ENCODE measurements at places on chromosomes 11 and 22.

- no peak for DNase-seq
Measured at GRCh38 chr11:2507945-2508749, 63.3 kb downstream of the KCNQ1 start.

GRCh38 chr11:95367726-95368125 is 136.7 kb upstream of the SESN3 start:
- no peak for DNase-seq

DNA sequence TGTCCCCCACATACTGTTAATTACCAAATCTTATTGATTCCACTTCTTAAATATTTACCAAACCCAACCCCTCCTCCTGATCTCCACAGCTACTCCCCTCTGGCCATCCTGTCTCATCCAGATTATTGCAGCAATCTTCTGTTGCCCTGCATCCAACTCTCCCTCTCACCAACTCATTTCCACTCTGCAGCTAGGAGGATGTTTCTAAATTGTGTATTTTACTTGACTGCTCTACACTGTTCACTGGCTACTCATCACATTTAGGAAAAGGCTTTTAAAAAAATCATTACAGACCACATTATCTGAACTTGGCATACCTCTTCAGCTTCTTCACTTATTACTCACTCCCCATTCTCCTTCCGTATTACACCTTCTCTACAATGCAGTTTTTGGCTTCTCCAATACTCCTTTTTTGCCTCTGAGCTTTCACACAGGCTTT is 117.9 kb downstream of the ATG16L2 start:
- DNase-seq = no peak

DNA sequence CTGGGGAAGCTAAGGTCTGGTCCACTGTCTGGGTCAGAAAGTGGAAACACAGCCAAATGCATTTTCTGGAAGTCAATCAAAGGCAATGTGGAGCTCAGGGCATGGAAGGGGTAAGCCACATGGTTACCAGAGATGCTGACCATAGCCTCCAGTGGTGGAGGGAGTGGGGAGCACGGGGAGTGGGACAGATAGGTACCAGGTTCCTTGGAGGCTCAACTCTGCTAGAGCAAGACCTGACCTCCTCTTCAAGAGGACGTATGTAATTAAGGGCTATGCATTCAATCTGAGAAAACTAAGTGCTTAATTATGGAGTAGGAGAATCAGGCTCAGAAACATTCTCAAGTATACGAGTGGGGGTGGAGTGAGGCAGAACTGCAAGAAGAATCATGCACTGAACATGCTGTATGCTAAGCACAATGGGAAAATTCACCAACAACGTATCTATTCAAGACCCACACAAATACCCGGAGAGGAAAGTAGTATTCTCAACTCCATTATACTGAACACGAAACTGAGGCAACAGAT is 65.2 kb upstream of the PHOX2A start:
- no peak for DNase-seq

- DNase-seq = no peak
Measured at GRCh38 chr11:78295991-78296930, 107.5 kb downstream of the USP35 start.

GRCh38 chr22:26890870-26891269 is 233.5 kb downstream of the MIAT start:
- no peak for DNase-seq
